Activated naive CD4-positive, alpha-beta T cell (primary cell): ENCODE measurements at places on chromosomes 5 and 9.
A peak's percentile ranks its signal among the peaks of the same experiment; 100 is the strongest.

DNA sequence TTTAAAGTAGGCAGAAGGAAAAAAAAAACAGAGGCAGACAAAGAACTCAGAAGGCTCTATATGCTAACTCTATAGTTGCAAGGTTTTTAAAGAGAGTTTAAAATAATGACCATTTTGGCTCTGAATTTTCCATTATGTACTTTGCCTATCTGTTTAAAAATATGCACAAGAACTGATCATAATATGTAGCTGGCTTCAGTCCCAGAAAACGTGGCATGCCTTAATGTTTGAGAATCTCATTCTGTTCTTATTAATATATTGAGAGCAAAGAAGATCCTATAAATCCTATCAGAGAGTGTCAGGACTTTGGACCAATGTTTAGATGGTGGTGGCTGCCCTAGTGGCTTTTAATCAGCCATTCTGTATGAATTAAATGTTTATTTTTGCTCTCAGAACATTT, 121.5 kb downstream of the JMY start:
- DNase-seq, result no peak

- DNase-seq, result peak; percentile 30
These were observed 535 bp downstream of the JMY start for GRCh38 chr5:79236362-79236969.

DNA sequence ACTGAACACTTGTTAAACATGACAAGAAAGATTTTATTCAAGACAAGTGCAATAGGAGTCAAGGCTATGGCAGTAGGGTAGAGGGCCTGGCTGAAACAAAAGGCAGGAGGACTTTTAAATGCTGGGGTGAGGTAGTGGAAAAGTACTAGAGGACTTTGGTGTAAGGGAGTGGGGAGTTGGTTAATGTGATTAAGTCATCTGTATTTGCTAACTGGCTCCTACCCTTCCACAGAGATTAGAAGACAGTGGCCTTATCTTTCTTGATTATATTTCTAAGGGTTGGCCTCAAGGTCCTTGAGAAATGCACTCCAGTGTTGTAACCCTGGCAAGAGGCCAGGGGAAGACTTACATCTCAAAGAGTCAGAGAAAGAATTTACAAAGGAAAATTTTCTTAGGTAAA, 160.2 kb upstream of the FTMT start:
- no peak for DNase-seq

DNA sequence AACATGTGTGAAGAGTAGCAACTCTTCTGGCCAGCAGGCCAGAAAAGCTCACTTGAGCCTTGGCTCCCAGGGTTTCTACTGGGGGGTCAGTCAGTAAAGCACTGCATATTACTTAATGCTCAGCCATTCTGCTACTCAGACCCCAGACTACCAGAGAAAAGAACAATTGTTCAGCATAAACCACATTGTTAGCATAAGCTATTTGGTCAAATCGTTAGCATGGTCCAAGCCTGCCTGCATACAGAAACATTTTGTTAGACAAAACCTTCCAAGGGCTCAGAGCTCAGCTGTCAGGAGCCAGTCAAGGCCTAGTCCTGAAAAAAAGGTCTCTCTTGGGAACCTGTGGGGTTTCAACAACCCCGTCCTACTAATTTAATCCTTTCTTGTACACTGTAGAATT, 449.3 kb downstream of the PRR16 start:
- DNase-seq, result no peak

DNA sequence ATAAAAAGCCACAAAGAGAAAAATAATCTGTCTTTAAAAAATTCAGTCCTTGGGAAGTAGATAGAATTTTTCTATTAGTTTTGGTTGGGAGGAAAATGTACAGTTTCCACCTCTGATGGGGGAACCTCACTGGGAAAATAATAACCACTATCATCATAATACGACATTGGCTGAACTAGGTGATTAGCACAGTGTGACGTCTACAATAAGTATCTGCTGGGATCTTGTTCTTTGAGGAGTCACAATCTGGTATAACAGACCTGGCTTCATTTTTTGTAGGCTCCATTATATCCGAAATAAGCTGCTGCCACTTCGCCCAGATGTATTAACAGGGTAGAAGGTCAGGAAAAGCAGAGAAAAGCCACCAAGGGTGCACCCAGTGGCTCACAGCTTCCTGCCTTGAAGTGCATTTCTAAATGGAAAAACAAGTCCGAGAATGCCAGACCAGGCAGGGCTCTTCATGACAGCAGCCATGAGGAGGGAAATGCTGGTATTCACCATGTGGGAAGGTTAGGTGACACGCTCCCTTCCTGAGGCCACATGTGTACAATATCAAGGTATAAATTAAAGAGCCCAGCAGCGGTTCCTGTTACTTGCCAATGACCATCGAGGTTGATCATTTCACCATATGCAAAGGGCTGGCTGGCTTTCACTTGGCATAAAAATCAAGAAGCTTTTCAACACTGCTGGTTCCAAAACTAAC, 152.8 kb downstream of the PRELID2 start:
- DNase-seq, result no peak

GRCh38 chr9:110928599-110928998, 109.7 kb downstream of the LPAR1 start:
- DNase-seq, result no peak

DNA sequence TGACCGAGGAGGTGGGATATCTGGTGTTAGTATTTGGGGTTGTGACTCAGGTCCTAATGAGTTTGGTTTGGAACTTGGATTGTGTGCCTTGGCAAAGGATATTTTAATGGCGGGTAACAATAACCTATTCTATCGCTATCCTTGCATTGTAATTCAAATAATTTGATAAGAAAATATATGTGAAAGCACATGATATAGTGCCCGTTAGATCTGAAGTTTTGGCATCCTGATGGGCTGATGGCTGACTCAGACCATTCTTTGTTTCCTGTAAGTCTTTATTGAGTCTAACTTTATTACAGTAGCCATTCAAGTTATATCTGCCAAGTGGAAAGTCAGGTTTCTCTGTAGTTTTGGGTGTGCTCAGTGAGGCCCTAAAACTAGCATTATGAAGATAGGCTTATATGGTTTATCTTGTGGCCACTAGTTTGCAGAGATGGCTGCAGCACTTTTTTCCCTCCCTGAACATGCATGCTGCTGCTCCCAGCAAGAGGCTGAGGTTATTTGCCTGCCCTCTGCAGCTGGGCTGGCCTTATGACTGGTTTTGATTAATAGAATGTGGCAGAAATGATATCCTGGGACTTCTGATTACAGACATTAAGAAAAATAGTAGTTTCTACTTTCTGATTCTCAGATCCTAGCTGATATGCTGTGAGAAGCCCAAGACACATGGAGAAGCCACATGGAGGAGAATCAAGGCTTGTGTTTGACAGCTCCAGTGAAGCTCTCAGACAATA, 46.6 kb downstream of the CFAP95 start:
- no peak for DNase-seq

- DNase-seq, result no peak
These were observed 199.5 kb upstream of the DMRT1 start for GRCh38 chr9:642014-642413.

DNA sequence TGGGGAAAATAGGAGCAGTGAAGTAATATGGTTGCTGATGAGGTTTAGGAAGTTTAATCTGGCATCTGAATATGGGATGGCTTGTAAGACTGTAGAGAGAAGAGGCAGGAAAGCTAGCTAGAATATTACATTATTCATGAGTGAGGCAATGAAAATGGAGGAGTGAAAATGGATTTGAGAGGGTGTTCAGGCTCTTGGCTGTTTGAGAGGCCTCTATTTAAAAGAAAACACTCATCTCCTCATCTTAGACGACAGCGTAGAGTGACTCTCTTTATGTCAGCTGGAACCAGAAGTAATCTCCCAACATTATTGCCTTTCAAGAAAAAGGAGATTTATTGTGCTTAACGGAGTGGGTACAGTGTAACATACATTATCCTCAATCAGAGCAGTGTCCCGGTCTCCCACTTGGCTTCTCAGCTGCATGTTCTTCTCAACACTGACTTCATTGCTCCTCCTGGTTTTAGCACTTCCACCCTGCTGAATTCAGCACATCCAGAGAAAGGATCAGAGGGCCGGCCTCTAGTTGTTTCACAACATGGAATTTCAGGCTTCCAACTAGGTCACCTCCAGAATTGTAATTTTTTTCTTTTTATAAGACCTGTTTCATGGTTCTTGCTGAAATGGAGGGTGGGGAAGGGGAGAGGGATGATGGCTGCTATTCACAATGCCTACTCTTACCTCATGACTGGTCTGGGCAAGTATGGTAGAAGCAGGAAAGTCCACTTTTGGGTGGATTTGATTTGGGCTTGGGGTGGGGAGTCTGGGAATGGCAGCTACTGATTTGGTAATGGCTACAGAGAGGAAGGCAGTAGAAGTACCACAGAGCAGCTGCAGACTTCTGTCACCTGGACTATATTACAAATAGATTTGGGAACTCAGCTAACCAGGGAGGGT, 52.9 kb upstream of the KIAA1958 start:
- no peak for DNase-seq

DNA sequence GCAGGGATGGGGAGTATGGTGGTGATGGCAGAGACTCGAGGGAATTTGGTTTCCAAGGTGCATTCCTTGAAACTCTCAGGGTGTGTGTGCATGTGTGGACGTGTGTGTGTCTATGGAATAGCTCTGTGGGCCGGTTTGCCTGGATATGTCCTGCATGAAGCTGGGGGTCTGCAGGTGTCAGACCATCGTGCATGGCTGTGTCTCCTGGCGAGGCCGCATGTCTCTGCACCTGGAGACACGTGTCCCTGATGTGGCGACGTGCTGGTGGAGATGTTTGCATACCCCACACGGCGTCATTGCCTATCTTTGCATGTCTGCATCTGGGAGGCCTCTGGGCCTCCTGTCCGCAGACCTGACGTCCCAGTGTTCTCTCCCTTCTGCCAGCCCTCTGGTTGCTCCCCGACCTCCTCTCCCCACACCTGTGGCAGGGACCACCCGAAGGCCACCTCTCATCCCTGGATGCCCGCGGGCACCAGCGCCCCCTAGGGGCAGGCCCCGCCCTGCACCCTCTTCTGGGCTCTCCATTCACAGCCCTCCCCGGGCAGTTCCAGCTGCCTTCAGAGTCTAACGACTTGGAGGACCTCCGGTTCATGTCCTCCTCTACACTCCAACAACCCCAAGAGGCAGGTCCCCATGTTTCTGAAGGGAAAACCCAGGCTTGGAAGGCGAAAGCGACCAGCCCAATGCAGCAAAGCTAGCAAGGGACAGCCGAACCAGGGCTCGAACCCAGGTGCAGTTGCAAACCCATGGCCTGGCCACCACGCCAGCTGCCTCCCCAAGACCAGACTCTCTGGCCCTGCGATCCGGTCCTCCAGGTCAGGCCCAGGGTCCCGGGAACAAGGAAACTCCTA, 88.6 kb downstream of the LMX1B start:
- DNase-seq, result peak; percentile 19

- no peak for DNase-seq
These were observed 78.3 kb upstream of the TRIO start for GRCh38 chr5:14064841-14065240.

- no peak for DNase-seq
These were observed 25.4 kb downstream of the AKNA start for GRCh38 chr9:114362394-114362793.

- DNase-seq, result no peak
These were observed 10.8 kb upstream of the PRDM9 start for GRCh38 chr5:23496576-23496975.

DNA sequence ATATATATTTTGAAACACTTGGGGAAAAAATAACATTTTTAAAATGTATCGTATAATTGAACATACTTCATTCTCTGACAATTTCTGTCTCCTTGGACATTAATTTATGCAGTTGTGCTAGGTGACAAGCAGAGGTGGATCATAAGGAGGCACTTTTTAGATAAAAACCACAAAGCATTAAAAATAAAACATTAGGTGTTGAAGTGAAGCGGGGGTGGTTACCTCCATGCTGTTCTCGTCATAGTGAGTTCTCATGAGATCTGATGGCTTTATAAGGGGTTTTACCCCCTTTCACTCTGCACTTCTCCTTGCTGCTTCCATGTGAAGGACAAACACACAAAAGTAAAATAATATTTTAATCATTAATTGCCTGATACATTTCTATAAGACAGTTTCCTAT, 11.9 kb upstream of the COX7C start:
- no peak for DNase-seq

DNA sequence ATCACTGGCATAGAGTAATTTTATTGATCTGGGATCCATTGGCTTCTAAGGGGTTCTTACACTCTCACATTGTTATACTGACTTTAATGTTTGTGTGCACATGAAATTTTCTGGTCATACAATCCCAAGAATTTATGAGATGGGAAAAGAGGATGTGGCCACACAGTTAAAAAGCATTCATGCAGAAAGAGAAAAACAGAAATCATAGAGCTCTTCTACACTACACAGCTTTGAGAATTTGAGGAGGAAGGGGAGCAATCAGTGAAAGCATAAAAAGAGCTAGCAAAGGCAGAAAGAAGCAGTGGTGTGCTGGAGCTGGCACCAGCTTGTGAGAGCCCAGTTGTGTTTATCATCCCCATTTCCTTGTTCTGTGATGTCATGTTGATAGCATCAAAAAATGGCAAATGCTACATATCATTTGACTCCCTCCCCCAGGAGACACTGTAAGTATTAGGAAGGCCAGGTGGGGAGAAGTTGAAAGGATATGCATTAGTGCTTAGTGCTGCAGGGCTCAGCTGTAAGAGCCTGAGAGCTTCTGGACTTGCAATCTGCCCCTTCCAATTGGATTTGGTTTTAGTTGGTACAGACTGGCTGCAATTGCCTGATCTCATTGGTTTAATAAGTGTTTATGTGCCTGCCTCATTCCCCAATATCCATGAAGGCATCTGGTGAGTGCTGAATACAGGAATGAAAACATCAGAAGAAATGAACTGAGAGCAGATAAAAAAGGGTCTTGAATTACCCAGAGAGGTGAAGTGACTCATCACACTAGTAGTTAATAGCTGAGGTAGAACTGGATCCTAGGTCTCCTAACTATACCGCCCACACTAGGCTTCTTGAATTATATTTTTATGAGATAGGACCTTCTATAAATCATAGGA, 30.9 kb downstream of the RHOBTB3 start:
- DNase-seq, result no peak

DNA sequence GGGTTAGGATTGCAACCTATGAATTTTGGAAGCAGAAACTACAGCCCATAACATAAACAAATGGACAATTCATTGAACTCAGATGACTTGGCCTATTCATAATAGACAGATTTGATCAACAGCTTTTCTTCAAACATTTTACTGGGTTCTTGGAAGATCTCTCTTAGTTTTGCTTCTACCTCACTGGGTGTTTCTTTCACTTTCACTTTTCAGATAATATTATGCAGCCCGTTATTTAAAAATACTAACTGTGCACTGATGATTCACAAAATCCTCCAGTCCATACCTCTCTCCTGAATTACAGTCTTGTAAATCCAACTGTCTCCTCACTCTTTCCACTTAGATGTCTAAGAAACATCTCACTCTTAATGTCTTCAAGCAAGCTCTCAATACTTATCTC, 183.5 kb upstream of the IRX1 start:
- DNase-seq, result no peak

DNA sequence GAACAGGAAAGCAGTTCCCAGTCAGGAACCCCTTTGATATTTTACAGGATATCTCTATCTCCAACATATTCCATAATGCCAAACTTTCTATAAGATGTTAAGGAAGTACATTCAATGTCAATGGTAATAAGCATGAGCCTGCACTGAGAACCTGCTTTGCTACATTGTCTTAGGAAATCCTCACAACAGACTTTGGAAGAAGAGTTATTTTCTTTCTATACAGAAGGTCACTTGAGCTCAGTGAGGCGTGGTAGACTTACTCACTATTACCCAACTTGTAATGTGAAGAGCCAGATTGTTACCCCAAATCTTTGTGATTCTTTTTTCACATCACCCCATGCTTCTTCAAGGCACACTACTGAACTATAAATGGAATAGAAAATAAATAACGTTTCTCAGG, 435.9 kb downstream of the DNAH5 start:
- no peak for DNase-seq

GRCh38 chr5:66585291-66585690, 10.9 kb upstream of the MAST4 start:
- no peak for DNase-seq
